Kidney tubule cell (primary cell): ENCODE measurements at places on chromosomes 2 and 18.

DNA sequence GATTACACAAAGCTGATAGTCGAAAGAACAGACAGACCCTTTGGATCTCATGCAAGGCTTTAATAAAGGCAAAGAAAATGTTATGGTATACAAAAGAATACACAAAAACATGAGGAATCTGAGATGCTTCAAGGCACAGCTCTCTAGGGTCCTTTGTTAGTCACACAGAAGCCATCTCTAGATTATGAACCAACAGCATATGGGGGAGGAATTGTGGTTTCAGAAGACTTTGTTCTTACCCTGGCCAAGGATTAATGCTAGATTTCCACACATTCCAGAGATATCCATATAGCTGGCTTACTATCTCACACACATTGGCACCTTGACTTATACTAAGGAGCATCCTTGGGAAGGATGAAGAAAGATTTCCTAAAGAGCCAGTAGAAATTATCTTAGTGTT is 206.1 kb downstream of the GULP1 start:
- DNase-seq: no peak

DNA sequence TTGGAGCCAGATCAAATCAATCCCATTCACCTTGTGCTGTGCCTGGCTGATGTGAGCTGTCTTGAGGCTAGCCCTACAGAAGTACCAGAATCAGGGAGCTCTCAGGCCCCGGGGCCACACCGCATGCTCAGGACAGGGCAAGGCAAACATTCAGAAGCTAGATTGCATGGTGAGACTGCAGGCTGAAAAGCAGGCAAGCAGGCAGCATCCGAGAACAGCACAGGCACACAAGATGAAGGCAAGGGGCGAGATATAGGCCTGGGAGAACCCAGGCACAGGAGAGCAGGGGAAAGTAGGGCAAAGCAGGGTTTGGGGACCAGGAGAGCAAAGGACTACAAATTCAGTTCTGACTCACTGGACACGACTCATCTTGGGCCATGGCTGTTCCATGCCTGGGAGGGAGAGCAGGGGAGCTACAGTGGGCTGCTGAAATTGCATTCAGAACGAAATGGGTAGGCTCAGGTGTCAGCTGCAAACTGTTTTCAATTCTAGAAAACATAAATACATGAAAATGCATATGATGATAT is 59.6 kb downstream of the GALNT14 start:
- DNase-seq: peak; percentile 43

- DNase-seq: no peak
These were observed 52.8 kb downstream of the SLC4A1AP start for GRCh38 chr2:27716301-27717069.

DNA sequence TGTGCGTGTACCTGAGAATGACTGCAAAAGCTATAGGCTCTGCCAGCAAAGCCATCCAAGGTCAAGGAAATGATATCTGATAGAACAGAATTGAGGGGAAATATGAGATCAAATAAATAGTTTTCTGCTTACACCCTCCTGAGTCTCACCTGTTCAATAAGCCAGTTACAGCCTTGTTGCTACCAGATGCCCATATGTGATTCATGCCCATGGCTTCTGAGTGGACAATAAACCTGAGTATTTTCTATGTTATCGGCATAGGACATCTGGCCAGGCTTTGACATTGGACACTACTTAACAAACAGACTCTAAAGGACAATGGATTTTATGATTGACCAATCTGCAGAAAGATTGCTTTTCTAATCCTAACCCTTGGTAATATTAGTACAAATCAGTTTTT is 297.9 kb downstream of the LRATD1 start:
- no peak for DNase-seq

DNA sequence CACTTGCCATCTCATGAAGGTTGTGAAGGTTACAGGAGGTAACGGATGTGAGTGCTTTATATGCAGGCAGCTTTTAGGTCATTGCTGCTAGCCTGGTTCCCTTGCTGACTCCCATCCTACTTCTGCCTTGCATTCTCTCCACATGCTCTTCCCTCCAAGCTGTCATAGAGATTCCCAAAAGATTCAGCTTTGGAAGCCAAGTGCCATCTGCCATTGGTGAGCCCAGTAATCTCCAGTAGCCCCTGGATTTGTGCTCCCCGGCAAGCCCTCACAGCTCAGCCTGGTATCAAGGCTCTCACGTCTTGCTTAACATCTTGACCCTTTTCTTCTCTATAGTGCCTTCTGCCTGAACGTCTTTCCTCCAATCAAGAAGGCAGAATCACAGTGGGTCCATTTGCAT is 61.6 kb downstream of the MYT1L start:
- no peak for DNase-seq
